Peyer's patch (tissue), 4 donors: ENCODE measurements at places on chromosomes 2 and 18. TPM values are rescaled to one million over a fixed set of nuclear protein-coding genes. Genes with fewer than 3 reads are reported as not detected.

DNA sequence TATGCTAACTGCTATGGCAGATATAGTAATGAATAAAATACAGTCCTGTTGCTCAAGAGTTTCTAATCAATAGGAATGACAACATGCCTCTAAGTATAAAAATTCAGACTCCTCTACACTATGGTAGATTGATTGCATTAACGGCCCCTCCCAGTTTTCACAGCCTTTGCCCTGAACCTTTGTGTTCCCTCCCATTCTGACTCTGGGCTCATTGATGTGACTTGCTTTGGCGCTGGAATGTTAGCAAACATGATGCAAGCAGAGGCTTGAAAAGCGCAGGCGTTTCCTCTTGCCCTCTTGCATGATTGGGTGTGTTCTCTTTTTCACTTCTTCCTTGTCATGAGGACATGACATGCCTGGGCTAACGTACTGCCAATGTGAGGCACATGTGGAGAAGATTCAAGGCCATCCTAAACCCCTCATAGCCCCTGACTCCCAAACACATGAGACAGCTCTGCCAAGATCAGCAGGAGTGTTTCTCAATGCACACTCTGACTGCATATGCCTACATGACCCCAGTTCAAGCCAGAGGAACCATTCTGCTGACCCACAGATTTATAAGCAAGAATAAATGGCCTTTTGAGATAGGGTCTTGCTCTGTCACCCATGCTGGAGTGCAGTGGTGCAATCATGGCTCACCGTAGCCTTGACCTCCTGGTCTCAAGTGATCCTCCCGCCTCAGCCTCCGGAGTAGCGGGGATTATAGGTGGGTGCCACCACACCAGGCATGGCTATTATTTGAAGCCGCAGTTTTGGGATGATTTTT lies 49.7 kb upstream of the CD28 start:
- peak; percentile 91 for DNase-seq

GRCh38 chr2:217988014-217988839 lies 14.6 kb downstream of the TNS1 start:
- DNase-seq: peak; percentile 59

- DNase-seq: no peak
These were observed 60.3 kb upstream of the IGFBP2 start for GRCh38 chr2:216572582-216573578.

GRCh38 chr18:766550-766860 lies 45.5 kb downstream of the YES1 start:
- no peak for DNase-seq

GRCh38 chr2:240327566-240327965 lies 107.9 kb upstream of the GPC1 start:
- no peak for DNase-seq

DNA sequence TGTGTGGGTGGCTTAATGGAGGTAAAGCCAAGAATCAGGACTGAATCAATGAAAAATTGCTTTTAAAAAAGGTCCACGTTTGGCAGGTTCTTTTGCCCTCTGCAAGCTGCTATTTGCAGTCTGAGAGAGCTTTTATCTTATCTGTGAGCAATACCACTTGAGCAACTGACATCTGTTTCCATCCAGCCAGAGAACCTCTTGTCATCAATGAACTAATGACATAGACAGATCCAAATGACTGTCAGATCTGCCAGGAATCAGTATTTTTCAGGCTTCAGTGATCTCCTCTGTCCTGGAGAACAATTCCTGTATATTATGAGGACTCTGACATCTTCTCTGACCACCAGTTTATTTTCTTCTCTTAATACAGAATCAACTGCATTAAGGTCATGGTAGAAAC lies 608.1 kb downstream of the LRP1B start:
- DNase-seq: no peak

DNA sequence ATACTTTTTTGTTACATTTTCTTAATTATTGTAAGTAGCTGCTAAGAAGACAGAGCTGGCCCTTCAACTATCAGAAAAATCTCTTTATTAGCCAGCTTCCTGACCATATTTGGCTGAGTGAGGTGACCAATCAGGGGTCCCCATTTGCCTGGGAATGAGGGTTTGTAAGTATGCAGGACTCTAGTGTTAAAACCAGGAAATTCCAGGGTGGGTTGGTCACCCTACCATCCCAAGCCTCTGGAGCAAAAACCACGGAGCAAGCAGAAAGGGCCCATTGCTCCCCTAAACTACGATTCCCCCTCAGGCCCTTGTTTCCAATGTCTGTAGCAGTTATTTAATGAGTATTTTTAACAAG lies 165.6 kb upstream of the NCKAP5 start:
- DNase-seq: no peak

- DNase-seq: no peak
These were observed 45.1 kb downstream of the SLC9A2 start for GRCh38 chr2:102664471-102664909.

DNA sequence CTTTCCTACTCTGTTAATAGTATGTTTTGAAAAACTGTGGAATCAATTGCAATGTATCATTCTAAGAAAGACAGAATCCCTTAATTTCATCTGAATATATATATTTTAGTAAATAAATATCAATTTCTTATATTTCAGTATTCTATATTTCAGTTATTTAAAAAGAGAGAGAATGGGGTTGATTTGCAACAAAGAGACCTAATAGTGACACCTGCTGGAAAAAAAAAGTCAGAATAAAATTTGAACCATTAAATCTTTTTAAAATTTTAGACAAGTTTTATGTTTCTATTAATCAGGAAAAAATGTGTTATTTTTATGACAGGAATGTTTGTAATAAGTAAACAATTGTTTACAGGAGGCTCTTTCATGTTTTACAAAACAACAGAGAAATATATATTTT lies 20.7 kb upstream of the CCNT2 start:
- no peak for DNase-seq

GRCh38 chr2:161420406-161421074 lies 4.4 kb downstream of the TBR1 start:
- DNase-seq: no peak

GRCh38 chr2:12624384-12624783 lies 92.4 kb upstream of the TRIB2 start:
- no peak for DNase-seq

DNA sequence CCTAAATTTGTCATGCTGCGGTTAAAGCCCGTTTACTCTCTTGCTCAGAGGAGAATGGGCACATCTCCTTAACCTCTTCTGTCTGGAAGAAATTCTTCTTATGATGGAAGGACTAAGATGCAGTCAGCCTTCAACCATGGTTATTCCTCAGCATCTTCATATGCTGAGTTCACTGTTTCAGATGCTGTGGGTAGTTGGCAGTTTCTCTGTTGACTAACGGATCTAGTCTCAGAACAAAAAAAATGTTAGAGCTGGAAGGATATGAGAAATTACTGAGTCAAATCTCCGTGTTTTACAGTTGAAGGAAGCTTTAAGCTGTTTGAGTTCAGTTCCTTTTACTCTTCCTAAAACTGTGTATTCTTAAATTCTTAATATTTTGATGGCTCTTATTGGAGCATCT lies 43.6 kb upstream of the PGAP1 start:
- DNase-seq: no peak

GRCh38 chr2:56047136-56047535 lies 123.6 kb upstream of the EFEMP1 start:
- DNase-seq: no peak

- DNase-seq: no peak
These were observed 26.9 kb downstream of the ACADL start for GRCh38 chr2:210198326-210198725.

DNA sequence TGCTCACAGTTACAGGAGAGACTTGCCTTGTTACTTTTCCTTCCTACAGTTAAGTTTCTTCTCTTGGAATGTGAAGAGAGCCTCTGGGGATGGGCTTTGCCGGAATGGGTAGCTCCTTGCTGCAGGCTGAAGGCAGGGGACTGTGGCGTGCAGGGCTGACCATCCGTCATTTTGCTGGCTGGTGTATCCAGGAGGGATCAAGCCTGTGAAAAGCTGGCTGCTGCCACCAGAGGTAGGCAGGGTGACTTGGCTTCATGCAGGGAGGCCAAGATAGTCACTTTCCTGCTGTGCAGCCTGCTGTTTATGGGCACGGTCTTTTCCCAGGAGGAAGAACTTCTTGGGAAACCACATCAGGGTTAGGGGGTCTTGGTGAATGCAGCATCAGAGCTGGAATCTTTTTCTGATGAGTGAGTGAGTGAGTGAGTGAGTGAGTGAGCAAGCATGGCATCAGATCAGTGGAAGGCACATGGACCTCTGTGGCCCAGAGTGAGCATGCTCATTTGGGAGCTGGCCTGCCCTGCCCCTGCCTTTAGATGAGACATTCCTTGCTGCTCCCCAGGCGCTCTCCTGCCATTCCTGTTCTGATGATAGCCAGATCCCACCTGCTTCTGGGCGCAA lies 33.0 kb downstream of the FHOD3 start:
- DNase-seq: no peak

DNA sequence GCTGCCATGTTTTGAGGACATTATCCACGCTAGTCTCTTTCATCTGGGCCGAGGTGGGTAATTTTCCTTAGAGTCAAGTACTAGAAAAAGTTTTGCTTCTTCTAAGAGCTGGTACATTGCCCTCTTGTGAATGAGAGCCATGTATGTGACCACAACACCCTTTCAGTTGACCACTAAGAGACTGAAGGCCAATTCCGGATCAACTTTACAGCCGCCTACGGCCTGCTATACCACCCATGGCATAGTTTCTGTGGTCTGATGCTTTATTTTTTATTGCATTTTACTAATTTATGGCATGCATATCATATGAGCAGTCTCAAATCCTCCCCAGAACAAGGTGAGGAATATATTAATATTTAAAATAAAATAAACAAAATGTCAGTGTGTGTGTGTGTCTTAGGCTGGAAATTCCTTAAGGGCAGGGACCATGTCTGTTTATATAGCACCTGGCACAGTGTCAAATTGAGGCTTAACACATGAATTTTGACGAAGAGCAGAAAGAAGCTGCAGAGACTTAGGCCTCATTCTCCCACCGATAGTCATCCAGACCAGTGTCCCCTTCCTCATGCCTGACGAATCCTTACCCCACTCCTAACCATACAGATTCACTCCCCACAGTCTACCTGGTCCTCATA lies 35.4 kb downstream of the PSD4 start:
- DNase-seq: no peak

The RAB17 gene
- total RNA-seq: 66.0 TPM

The EDAR gene
- total RNA-seq: not detected

The ABCG5 gene
- total RNA-seq: 1.7 TPM

The AKAIN1 gene
- not detected for total RNA-seq

The IL18R1 gene
- total RNA-seq: 20.6 TPM
